ENCODE measurements at places on chromosomes 1 and 21. TPM values are rescaled to one million over a fixed set of nuclear protein-coding genes. Genes with fewer than 3 reads are reported as not detected.

The F13B gene
- total RNA-seq, result not detected

DNA sequence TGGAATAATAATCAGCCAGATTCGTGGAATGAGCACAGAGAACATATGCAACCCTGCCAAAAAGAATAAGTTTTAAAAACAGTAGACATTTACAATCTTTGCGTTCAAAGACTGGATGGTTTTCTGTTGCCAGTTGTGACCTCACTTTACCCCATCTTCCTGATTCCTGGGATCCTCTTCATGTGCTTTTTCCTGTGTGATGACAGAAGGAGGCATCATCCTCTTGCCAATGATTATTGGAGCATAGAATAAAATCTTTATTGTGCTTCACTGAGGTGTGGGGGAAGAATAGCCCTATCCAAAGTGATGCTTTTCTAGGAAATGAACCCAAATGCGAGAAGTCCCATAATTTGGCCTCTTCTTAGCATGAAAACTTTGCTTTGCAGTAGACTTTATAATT, 15.0 kb upstream of the BARHL2 start:
- no peak for DNase-seq

DNA sequence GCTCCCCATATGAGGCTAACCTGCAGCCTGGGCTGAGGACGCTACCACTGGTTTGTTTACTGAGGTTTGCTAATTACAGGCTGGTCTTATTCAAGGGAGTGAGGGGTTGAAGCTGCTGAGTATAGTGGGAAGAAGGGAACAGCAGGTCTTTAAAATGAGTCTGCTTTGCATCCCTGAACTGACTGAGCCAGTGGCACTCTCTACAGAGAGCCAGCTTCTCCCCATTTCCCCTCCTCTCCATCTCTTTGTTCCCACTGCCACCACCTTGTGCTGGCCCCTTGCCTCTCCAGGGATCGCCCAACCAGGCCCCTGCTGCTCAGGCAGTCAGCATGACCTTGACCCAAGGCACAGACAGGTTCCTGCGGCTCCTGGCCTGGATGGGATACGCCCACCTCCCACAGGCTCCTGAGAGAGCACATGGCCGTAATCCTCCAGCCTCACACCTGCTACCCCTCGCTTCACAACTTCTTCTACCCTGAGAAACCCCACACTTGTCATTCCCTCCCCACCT, 45.0 kb downstream of the IER5 start:
- no peak for DNase-seq

GRCh38 chr1:14215151-14215550, 383.3 kb upstream of the KAZN start:
- no peak for DNase-seq

- DNase-seq, result no peak
These were observed 10.2 kb upstream of the RNF186 start for GRCh38 chr1:19825298-19825697.

Data from glomerular endothelial cell (primary cell).